ENCODE measurements at places on chromosomes 13 and 19.

DNA sequence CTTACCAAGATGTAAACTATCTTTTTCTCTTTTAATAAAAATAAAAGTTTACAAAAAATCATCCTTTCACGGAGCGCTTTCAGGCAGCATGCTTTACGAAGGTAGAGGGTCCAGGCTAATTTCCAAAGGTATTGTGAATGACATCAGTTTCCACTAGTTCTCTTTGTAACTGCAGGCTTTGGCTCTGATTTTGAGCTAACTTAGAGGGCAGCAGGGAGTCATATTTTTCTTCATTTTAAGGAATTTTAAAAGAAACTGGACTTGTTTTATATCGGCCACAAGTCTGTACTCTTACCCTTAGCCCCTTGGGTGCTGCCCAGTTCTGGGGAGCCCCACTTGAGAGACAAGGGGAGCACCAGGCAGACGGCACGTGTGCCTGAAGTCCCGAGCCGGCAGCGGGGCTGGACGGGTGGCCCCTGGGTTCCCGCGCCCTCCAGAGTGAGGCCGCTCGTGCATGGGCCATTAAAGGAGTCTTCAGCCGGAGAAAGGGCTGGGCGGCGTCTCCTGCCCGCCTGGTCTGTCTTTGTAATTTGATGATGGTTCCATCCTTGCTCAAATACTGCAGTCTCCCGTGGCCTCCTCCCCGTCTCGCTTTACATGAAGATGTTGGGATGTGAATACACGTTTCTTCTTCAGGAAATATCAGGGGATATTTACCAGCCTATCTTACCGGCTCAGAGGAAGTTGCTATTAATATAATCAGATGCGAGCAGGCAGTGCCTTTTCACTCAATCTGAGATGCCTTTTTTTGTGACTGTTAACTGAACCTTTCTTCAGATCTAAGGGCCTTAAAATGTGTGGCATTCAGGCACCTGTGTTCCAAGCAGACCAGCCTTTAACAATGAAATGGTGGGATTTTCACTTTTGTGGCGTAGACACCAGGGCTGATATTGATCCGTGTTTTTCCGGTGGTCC lies 67.4 kb downstream of the GGACT start:
- DNase-seq, result peak; percentile 44

GRCh38 chr13:39835253-39835652 lies 179.8 kb downstream of the COG6 start:
- peak; percentile 17 for DNase-seq

DNA sequence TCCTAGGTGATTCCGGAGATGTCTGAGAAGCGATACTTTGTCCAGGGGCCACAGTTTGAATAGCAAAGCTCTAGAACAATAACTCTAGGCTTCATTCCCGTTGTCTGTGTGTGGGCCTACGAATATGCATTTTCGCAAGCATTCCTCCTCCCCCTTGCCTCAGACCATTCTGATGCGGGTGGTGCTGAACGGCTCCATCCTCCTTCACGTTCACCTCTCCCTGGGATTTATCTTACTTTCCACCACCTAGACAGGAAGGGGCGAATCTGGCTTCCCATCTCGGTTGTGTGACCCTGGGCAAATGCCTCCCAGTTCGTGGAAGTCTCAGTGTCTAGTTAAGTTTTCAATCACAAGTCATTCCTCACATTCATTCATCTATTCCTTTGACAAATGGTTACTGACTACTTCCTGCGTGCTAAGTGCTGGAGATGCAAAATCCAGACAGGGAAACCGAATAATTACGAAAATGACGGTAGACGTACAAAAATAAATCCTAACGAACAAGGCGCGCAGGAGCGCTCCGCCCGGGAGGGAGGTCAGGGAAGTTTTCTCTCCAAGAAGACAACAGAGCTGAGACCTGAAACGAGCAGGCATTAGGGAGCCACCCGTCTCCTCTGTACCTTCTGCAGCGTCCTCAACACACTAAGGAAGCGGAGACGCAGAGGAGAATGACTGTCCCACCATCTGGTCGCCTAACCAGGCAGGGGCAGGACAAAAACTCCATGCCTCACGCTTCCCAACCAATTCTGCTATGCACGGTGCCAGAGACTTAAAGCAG lies 1.3 kb upstream of the CNOT3 start:
- no peak for DNase-seq

DNA sequence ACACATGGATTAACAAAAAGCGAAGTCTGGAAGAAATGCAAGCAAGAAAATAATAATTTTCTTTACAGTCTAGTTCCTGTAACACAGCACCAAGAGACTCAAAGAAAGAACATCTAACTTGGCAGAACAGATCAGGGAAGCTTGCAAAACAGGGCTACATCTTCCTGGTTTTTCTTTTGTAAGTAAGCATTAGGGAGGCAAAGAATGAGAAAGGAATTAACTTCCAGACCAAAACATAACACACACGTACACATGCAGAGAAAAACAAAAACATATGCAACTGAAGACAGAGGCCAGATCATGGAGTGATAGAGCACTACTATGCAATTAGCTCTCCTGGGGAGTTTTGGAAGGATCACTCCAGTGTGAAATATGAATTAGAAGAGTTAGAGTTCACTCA lies 120.5 kb downstream of the DIAPH3 start:
- no peak for DNase-seq

- DNase-seq, result no peak
These were observed 8.3 kb upstream of the SYCN start for GRCh38 chr19:39212375-39212742.

DNA sequence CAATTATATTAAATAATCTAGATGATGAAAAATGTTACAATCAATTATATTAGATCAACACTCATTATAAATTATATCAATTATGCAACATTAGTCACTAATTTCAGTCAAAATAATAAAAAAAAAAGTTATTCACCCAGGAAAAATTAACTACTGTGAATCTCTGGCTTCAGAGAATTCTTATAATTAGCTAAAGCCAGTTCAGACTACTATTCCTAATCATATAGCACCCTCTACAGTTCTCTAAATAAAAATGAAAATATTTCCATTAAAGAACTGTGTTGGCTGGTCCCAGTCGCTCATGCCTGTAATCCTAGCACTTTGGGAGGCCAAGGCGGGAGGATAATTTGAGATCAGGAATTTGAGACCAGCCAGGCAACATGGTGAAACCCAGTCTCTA lies 33.0 kb downstream of the XPO4 start:
- DNase-seq, result no peak

DNA sequence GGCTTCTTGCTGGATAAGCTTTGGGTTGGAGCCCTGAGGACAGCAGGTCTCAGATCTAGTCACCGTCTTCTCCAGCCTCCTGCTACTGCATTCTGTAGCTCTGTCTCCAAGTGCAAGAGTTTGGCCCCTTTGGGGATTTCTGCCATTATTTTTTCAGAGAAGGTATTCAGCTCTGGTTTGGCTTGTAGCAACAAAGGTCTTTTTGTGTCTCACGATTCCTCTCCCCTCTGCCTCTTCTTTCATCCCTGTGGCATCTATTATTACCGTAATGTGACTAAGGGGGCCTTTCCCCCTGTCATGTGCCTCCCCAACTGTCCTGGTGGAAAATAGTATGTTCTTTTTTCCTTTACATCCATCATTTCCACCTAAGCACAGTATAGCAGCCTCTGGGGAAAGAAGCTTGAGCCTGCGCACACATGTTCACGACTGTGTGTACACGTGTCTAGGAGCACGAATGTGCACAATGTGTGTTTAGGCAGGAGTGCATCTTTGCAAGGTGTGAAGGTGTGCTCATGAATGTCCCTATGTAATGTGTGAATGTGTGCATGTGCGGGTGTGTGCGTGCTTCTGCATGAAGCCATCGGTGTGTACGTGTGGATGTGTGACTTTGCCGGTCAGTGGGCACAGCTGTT lies 273.9 kb downstream of the ZNF536 start:
- DNase-seq, result no peak

DNA sequence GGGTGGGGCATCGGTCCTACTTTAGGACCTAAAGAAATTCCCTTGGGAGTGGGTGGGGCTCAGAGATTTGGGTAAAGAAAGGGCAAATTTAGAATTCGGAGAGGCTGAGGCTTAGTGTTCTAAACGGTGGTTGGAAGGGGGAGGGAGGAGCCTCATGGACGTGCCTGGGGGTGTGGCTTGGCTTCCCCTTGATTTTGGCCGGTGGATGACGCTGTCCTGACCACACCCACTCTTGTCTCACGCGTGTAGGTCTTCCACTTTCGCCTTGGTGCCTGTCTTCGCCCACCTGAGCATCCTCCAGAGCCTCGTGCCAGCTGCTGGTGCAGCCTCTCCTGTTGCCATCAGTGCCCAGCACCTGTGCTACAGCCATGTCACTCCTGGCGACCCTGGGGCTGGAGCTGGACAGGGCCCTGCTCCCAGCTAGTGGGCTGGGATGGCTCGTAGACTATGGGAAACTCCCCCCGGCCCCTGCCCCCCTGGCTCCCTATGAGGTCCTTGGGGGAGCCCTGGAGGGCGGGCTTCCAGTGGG lies 1.2 kb upstream of the NUP62 start:
- DNase-seq, result peak; percentile 70

GRCh38 chr19:45119582-45119981 lies 26.6 kb downstream of the PPP1R37 start:
- DNase-seq, result no peak

DNA sequence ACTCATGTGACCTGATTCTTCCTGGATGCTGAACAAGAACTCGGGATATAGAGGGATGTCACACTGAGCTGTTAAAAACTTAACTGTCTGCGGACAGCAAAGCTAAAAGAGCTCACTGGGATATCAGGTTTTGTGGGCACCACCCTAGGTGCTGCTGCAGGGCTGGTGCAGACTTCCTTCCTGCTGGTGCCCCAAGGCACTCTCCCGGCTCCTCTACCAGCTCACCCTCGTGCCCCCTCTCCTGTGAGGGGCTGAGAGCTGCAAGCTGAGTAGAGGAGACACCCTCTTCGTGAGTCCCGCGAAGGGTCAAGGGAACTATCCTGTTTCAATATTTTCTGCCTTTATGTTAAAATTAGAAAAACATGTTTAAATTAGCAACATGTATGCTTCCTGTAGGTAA lies 1475.7 kb downstream of the EFNB2 start:
- DNase-seq, result no peak

DNA sequence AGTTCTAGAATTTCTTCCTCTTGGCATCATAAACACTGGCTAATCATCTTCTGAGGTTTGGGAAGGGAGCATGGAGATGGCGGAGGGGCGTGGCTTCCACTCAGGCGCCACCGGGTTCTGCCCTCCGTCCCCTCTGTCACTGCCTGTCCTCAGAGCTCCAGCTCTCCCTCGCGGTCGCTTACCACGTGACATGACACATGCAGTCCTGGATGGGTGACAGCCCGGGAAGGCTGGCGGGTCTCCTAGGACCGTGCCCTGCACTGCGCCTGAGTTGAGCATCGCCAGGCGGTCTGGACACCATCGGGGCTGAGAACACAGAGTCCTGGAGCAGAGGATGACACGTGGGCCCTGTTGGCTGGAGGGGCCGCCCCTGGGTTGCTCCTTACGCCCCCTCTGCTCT lies 123.3 kb downstream of the RAB20 start:
- no peak for DNase-seq

DNA sequence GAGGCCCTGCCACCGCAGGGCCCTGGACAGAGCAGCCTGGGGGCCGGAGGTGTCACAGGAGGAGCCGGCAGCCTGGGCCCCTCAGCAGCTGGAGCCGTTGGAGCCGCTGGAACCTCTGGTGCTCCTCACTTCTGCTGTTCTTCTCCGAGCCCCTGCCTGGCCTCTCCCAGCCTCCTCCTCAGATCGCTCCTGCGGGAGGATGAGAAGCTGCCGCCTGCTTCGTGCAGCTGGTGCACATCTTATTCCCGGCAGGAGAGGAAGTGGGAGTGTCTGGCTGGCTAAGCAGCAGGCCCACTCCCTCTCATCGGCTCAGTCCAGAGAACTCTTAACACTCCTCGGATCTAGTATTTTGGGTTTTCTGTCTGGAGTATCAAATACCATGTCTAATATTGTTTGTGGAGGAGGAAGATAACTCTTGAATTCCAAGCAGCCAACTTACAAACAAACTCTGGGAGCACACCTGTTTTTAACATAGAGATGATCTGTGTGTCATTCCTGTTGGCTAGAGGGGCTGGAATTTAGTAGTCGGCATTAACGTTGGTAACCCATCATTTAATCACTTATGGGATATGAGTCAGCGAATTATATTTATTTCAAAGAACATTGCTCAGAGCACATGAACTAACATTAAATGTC lies 37.1 kb upstream of the RNF113B start:
- no peak for DNase-seq

DNA sequence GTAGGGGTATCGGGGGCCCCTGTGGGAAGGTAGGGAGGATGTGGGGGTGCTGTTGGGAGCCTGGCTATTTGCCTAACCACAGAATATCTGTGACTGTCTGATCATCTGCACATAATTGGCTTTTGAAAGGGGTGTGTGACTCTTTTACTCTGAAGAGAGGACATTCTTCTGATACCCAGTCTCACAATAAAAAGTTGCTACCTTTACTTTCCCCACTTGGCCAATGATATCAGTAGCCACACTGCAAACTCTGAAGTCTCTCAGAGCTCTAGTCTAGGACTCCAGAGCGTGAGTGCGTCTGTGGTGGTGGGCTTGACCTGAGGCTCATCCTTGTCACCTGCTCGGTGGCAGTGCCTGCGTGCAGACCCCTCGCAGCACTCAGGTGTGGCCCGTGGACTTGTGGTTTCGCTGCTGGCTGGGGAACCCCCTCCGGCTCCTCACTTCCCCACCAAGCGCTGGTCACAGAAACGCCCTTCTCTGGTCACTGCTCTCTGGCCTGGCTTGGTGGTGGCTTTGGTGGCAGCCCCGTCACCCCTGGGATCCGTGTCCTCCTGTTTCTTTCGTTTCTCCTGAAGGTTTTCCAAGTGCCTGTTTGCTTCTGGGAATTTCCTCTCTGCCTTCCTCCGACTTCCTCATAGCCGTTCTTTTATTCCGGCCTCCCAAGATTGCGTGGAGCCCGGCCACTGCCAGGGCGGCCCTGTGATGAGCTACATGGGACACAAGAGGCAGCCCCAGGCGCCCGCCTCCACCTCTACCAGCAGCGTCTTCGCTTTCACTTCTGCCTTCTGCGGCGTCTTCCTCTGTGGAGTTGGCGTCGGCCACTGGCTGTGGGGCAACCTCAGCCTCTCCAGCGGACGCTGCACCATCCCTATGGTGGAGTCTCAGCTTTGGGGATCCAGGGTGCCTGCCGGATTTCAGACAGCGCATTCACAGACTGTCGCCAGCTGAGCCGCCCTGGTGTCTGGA lies 78.0 kb downstream of the ATP11A start:
- no peak for DNase-seq

GRCh38 chr19:41479757-41480191 lies 36.8 kb downstream of the ERICH4 start:
- no peak for DNase-seq

GRCh38 chr13:110589793-110590390 lies 25.5 kb upstream of the NAXD start:
- DNase-seq, result no peak

DNA sequence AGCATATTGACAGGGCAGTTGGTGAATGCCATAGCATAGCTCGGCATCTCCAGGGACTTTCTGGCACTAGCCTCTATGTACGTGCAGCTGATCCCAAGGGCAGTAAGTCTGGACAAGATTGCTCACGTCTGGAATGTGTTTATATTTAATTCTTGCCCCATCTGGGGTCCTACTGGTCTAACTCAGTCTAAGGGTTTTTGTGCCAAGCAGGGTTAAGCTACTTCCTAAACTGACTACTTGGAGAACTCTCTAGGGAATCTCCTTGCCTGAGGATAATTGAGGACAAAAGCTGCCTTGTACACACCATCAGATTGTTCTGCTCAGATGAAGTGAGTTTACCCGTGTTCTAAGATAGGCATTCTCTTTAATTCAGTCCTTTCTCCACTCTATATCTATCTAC lies 358.1 kb downstream of the MYO16 start:
- no peak for DNase-seq
